ENCODE measurements at places on chromosomes 16 and 17. TPM values are rescaled to one million over a fixed set of nuclear protein-coding genes. Genes with fewer than 3 reads are reported as not detected.

DNA sequence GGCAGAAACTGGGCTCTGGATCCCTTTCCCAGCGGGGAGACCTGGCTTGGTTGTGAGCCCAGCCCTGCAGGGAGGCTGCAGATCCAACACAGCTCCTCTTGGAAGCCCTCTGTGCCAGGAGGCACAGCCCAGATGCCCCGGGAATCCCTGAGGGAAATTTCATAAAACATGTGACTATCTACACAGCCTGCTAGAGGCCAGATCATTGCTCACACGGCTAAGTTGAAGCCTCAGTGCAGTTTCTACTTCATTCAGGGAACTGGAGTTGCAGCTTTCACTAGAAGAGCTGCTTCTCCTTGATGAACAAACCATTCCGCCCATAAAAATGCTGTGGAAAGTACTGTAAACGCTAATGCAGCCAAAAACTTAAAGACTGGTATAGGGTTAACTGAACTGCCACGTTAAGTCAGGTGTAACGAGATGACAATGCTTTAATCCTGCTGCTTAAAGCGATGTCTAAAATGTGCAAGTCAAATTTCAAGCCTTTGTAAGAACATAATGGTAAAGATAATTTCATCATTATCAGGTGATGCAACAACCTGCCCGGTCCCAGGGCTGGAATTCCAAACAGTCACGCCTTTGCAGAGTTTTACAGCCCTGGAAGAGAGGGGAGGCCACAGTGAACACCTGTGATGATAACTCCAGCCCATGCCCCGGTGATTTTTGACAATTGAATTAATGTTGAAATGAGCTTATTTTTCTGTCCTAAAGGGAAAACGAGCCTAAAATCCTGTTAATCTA is 172.5 kb downstream of the ZFHX3 start:
- DNase-seq: no peak

- no peak for DNase-seq
Observed at GRCh38 chr17:78921437-78921971, 3.7 kb downstream of the TIMP2 start.

GRCh38 chr17:77266213-77266612 is 125.4 kb downstream of the SEC14L1 start:
- no peak for DNase-seq

- no peak for DNase-seq
Observed at GRCh38 chr17:34820922-34821321, 140.3 kb downstream of the CCT6B start.

GRCh38 chr17:81239714-81240555 is 817 bp downstream of the NDUFAF8 start:
- DNase-seq: no peak

- DNase-seq: no peak
Observed at GRCh38 chr17:36929851-36930582, 7.3 kb upstream of the LHX1 start.

- DNase-seq: no peak
Observed at GRCh38 chr17:63647065-63647725, 25.0 kb downstream of the MAP3K3 start.

GRCh38 chr17:59504821-59505220 is 60.6 kb upstream of the DHX40 start:
- no peak for DNase-seq

GRCh38 chr16:28623172-28623711 is 13.4 kb upstream of the SULT1A1 start:
- DNase-seq: peak; percentile 29

DNA sequence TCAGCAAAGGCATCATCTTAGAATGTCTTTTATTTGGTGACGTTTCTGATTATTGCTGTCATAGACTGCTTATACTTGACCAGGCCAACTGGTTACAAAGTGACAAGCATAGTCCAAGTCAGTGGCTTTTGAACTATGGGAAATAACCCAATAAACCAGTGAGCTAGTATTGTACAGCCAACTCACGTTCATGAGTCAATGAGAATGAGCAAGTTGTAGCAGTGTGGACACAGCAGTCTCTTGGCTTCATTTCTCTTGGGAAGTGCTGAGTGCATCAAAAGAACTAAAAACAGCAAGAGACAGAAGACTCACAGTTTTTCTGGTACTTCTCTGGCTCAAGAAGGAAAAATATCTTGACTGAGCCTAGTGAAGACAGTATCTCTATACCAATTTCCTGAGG is 36.9 kb upstream of the CRISPLD2 start:
- DNase-seq: no peak

DNA sequence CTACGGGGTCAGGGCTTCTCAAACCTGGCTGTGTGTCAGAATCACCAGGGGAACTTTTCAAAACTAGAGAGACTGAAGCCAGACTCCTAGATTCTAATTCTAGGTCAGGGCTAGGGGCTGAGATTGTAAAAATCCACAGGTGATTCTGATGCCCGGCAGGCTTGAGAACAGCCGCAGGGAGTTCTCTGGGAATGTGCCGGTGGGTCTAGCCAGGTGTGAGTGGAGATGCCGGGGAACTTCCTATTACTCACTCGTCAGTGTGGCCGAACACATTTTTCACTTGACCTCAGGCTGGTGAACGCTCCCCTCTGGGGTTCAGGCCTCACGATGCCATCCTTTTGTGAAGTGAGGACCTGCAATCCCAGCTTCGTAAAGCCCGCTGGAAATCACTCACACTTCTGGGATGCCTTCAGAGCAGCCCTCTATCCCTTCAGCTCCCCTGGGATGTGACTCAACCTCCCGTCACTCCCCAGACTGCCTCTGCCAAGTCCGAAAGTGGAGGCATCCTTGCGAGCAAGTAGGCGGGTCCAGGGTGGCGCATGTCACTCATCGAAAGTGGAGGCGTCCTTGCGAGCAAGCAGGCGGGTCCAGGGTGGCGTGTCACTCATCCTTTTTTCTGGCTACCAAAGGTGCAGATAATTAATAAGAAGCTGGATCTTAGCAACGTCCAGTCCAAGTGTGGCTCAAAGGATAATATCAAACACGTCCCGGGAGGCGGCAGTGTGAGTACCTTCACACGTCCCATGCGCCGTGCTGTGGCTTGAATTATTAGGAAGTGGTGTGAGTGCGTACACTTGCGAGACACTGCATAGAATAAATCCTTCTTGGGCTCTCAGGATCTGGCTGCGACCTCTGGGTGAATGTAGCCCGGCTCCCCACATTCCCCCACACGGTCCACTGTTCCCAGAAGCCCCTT is 10.9 kb downstream of the STH start:
- no peak for DNase-seq

GRCh38 chr16:46700048-46700447 is 10.6 kb downstream of the ORC6 start:
- no peak for DNase-seq

DNA sequence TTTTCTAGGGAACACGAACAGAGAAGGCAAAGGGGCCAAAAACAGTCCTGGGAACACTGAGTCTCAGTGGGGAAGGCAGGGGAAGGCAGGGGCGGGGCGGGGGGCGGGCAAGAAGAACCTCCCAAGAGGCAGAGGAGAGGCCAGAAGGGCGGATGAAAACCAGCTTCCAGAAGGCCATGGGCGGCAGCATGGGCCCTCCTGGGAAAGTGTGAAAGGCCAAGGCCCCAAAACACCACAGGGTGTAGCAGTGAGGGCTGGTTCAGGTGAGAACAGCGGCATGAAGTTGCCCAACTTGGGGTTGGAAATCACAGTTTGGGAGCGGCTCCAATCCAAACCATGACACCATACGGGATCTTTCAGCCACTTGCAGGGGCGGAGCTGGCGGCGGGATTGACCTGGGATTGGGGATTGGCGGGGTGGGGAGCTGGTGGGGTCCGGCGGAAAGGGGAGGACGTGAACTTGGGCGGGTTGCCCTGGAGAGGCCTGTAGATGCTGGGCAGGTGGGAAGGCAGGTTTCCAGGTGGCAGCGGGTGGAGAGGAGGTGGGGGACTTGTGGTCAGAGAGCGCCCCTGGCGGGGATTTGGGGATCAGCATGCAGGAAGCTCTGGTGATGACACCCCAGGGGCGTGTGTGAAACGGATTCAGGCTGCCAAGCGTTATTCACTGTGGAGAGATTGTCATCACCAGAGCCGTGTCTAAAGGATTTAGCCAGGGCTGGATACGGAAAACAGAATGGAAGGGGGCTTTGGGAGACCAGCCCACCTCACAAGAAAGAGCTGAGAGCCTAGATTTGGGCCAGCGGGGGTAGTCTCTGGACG is 80.9 kb downstream of the ARHGAP23 start:
- peak; percentile 87 for DNase-seq

The HSD3B7 gene
- polyA plus RNA-seq: 10.9 TPM

The IGF2BP1 gene
- polyA plus RNA-seq: 27.0 TPM

The ZNF624 gene
- polyA plus RNA-seq: 11.0 TPM

The HBA2 gene
- polyA plus RNA-seq: 1,397 TPM

The TPPP3 gene
- 71.8 TPM for polyA plus RNA-seq

The C17orf58 gene
- polyA plus RNA-seq: 23.5 TPM

The G6PC1 gene
- 8.6 TPM for polyA plus RNA-seq

The TVP23B gene
- polyA plus RNA-seq: 57.6 TPM
